ENCODE measurements at places on chromosomes 11 and 22.

- peak; percentile 58 for DNase-seq
Measured at GRCh38 chr22:32265882-32266767, 11.0 kb upstream of the SLC5A4 start.

DNA sequence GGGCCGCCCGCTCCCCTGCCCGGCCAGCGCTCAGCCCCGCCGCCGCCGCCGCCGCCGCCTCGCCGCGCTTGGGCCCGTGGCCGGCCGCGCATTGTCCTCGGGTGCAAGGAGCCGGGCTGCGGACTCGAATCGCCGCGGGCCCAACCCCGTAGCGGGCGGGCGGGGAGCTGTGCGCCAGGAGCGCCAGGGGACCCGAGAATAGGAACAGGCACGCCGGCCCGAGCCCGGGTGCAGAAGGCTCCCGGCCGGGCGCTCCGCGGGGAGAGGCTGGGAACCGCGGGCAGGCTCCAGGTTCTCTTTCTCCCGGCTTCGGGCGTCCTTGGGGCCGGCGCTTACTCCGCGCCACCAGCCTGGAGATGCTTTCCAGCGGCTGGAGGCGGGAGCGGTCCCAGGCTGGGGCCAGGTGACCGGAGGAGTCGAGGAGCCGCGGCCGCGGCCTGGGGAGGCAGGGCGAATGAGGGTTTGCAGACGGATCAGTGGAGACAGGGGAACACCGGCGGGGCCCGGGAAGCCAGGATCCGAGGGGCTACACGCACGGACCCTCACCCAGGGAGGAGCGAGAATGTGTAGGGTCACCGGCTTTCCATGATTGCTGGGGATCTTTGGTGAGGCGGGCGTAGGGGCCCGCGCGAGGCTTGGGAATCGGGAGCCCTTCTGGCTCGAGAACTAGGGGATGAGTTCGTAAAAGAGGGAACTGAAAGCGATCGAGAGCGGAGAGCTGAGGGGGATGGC lies 726 bp downstream of the PKNOX2 start:
- peak; percentile 49 for DNase-seq

DNA sequence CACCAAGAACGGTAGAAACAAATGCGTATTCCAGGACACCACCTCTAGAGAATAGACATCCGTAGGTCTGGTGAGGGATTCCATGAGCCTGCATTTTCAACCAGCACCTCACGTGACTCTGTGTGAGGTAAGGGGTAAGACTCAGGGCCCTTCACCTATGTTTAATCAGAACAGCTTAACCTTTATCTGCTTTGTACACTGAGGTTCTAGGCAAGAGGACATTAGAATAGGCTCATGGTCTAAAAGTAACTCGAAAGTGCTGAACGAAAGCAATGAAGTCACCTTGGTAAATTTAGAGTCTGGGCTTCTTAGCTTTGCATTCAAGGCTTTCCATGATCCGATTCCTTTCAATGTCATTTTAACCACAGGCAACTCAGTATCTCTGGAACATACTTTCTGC lies 270.5 kb upstream of the CADM1 start:
- no peak for DNase-seq

DNA sequence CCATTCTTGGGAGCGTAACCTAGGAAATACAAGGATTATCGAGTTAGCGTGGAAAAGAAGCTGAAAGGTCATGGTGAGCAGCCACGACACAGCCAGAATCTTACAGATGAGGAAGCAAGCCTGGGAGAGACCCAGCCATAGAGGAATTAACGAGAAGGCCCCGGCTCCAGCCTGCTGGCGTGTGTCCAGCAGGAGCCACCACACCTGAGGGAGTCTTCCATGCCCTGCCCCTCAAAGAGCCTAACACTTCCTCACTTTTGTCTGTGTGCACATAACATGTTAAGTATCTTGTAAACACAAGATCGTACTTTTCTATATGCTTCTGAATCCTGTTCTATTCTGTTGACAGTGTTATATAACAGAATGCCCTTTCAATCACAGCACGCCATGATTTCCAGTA lies 18.1 kb downstream of the CECR2 start:
- DNase-seq, result peak; percentile 52

- no peak for DNase-seq
Measured at GRCh38 chr22:37267135-37267587, 15.1 kb upstream of the CYTH4 start.

- DNase-seq, result peak; percentile 78
Measured at GRCh38 chr22:21952586-21953571, at the start of gene PPM1F. PPM1F (minus strand) TSS chr22:21952848; CDS start chr22:21946048, 6,800 bp downstream.

DNA sequence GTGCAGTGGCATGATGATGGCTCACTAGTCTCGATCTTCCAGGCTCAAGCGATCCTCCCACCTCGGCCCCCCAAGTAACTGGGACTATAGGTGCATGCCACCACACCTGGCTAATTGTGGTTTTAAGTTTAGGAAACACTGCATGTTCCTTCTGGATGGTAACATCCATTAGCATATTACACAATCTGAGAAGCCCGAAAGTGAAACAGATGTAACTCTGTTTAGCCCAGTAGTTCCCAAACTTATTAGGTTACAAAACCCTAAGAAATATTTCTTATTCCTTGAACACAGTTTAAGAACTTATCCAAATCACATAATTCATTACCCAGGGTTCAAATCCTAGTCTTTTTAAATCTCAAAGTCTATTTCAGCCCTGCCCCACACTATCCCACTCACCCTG lies 28.3 kb downstream of the POLDIP3 start:
- no peak for DNase-seq

- no peak for DNase-seq
Measured at GRCh38 chr11:131217313-131218310, 152.8 kb upstream of the NTM start.

DNA sequence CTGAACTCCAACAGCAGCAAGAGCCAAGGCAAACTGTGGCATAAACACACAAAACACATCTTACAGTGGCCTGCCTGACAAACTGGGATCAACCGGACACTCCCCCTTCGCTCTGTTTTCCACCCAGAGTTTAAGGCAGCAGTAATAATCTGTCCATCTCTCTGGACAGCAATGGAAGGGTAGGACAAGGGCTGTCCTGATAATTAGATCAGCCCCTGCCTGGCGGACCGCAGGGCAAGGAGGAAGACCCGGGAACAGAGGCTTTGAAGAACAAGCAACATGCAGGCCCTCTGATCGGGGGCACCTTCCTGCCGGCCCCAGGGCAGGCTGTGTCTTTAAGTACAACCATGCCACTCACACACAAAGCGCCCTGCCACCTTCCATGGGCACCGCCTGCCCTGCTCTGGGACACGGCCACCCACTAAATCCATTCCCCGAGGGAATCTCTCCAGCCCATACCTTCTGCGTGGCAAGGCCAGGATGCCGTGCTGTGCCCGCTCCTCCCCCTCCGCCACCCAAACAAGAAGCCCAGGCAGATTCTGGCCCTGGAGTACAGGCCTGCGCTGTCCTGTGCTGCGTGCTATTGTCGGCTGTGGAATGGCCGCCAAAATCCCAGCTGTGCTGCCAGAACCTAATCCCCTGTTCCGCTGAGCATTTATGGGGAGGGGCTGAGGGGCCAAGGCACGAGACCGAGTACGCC lies 38.8 kb downstream of the NUMA1 start:
- DNase-seq, result peak; percentile 85

DNA sequence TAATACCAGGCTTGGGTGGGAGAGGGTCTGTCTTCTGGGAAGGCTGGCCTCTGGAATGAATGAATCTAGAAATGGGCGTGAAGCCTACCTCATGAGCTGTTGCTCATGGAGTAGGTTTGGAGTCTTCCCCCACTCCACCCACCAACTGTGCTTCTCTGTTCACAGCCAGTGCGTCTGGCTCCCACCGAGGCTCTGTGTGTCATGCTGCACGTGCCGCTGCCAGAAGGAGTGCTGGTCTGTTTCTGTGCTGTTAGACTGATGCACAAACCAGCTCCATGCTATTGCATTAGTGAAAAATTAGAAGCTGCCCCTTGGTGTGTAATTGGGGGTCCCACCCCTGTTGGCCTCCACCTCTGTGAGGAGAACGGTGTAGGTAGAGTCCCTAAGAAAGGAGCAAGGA lies 132.3 kb upstream of the PARVA start:
- no peak for DNase-seq

Measured in G401 (cell line).